ENCODE measurements at places on chromosomes 2 and 18. TPM values are rescaled to one million over a fixed set of nuclear protein-coding genes. Genes with fewer than 3 reads are reported as not detected.
A peak's percentile ranks its signal among the peaks of the same experiment; 100 is the strongest.

EPB41L3 gene
- 1.8 TPM for total RNA-seq

REV1 gene
- total RNA-seq, result 30.0 TPM

DNA sequence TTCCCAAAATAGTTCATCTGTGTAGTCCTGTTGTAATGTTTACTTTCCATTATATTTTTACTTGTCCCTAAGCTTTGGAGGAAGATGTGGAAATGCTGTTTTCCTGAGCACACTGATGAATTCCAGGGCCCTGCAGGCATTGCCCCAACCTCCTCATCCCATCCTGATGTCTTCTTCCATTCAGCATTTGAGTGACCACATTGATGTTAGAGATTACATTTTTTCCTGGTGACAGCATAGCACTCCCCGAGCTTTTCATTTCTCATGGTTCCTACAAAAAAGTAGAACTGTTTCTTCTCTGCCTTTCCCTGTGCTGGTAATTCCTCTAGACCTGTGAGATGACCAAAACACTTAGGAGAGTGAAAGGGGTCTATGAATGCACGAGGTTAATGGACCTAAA is 4.8 kb downstream of the IL36A start:
- DNase-seq, result no peak
- H3K27me3 ChIP-seq, result no peaks in the 10 kb centered on the region
- no peaks in the 10 kb centered on the region for H3K36me3 ChIP-seq
- H3K27ac ChIP-seq, result no peak overlapping the region
- no peaks in the 10 kb centered on the region for H3K4me1 ChIP-seq
- no peak overlapping the region for H3K4me3 ChIP-seq

GRCh38 chr2:144507441-144508171 is 12.3 kb downstream of the ZEB2 start:
- H3K36me3 ChIP-seq, result no peaks in the 10 kb centered on the region
- H3K4me1 ChIP-seq, result peaks cover 54% of the 10 kb centered on the region
- no peaks in the 10 kb centered on the region for H3K27me3 ChIP-seq
- no peak overlapping the region for H3K4me3 ChIP-seq
- DNase-seq, result no peak

- DNase-seq, result no peak
- H3K36me3 ChIP-seq, result no peaks in the 10 kb centered on the region
- no peak overlapping the region for H3K4me3 ChIP-seq
Measured at GRCh38 chr2:29587402-29588190, 333.8 kb downstream of the ALK start.

DNA sequence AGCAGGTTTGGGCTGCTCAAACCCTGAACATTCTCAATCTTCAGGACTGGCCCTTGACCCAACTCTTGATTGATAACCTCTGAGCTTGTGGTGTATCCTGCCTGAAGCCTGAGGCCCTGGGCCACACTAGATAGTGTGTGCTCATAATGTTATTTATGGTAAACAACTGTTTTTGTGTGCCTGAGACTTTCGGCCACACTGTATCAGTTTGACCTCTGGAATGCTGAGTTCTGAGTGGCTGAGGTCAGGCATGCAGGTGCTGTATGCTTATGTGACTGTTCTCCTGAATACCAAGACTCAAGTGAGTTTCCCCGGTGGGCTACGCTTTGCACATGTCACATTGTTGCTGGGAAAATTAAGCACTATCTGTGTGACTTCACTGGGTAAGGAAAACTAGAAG is 82.2 kb upstream of the RMP24 start:
- H3K27me3 ChIP-seq, result no peaks in the 10 kb centered on the region
- DNase-seq, result no peak
- no peaks in the 10 kb centered on the region for H3K4me1 ChIP-seq
- H3K4me3 ChIP-seq, result no peak overlapping the region
- H3K27ac ChIP-seq, result no peak overlapping the region
- H3K36me3 ChIP-seq, result no peaks in the 10 kb centered on the region

GRCh38 chr18:78820161-78820834 is 159.3 kb upstream of the SALL3 start:
- no peaks in the 10 kb centered on the region for H3K27me3 ChIP-seq
- no peaks in the 10 kb centered on the region for H3K36me3 ChIP-seq
- H3K4me3 ChIP-seq, result no peak overlapping the region
- no peak for DNase-seq

ELOA2 gene
- total RNA-seq, result not detected

GRCh38 chr18:7646174-7646886 is 79.2 kb downstream of the PTPRM start:
- no peak overlapping the region for H3K4me3 ChIP-seq
- no peaks in the 10 kb centered on the region for H3K27me3 ChIP-seq
- H3K27ac ChIP-seq, result no peak overlapping the region
- no peaks in the 10 kb centered on the region for H3K4me1 ChIP-seq
- DNase-seq, result no peak
- no peaks in the 10 kb centered on the region for H3K36me3 ChIP-seq

DNA sequence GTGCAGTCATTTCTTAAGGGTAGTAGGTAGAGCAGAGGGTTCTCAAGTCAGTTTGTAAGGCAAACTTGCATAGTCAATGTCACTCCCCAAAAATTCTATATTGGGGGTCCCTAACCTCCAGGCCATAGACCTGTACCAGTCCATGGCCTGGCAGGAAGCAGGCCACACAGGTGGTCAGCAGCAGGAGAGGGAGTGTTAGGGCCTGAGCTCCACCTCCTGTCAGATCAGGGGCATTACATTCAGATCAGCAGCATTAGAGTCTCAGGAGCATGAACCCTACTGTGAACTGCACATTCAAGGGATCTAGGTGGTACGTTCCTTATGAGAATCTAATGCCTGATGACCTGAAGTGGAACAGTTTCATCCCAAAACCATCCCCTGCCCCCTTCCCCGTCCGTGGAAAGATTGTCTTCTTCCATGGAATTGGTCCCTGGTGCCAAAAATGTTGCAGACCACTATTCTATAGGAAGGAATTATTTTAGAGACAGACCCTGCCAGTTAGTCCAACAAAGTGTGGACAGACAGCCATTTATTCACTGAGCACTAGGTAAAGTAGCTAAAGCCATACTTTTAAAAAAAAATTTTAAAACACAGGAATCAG is 6.7 kb downstream of the COA5 start:
- H3K4me3 ChIP-seq, result no peak overlapping the region
- H3K27me3 ChIP-seq, result no peaks in the 10 kb centered on the region
- H3K27ac ChIP-seq, result no peak overlapping the region
- DNase-seq, result no peak
- H3K4me1 ChIP-seq, result peaks cover 8% of the 10 kb centered on the region

DNA sequence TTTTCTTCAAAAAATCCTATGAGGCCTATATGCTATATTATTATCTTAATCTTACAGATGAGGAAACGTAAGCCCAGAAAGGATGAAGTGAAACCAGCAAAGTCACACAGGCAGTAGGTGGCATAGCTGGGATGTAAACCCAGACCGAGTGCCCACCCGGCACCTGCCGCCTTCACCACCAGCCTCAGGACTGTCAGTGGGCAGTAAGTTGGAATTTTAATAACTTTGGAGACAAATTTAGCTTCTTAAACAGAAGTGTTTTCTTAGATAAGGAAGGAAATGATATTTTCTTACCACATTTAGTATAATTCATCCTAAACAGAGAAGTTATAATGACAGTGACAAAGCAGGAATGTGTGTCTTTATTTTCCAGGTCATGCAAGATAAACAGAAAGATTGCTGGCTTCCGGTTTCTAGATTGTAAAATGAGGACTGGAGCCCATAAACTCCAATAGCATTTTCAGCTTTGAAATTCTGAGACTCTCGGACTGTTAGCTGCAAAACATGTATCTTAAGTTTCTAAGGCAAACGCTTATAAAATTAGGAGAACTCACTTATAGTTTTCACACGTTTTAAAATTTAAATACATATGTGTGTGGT is 59.3 kb downstream of the CD8B2 start:
- no peak overlapping the region for H3K4me3 ChIP-seq
- H3K27me3 ChIP-seq, result peaks cover 11% of the 10 kb centered on the region
- H3K36me3 ChIP-seq, result no peaks in the 10 kb centered on the region
- no peak for DNase-seq

CCL20 gene
- 5.0 TPM for total RNA-seq

GRCh38 chr2:10305254-10305635 is 2.5 kb downstream of the HPCAL1 start:
- peak overlapping the region; percentile 76 for H3K4me3 ChIP-seq
- peak; percentile 27 for DNase-seq
- no peak overlapping the region for H3K27ac ChIP-seq
- H3K36me3 ChIP-seq, result no peaks in the 10 kb centered on the region
- H3K4me1 ChIP-seq, result peaks cover 73% of the 10 kb centered on the region
- H3K27me3 ChIP-seq, result no peaks in the 10 kb centered on the region

DNA sequence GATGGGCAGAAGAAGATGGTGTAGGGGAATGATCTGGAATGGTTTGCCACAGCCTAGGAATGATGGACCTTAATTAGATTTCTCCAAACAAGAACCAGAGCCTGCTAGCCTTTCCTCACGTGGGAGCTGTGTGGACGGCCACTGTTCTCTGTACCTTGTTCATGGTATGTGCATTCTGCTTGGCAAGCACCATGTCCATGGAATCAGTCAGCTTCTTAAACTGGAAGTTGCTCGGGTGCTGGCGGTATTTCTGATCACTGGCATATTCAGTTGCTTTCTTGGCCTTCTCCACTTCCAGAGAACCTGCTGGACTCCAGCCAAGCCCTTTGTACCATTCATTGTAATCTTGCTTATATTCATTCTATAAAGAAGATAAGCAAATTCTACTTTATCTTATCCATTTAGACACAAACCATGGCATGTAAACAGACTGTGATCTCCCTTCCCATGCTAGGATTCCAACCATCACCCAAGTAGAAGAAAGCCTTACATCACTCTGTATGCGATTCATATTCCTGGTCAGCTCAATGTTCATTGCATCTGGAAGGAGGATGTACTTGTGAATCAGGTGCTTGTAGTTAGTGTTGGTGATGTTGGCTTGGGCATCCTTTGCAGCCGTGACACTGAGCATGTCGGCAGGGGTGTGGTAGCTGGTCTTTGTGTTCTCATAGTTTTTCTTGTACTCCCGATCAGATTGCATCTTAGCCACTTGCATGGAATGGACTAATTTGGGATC is 78.4 kb downstream of the NEB start:
- no peak overlapping the region for H3K27ac ChIP-seq
- no peak overlapping the region for H3K4me3 ChIP-seq
- H3K4me1 ChIP-seq, result no peaks in the 10 kb centered on the region
- DNase-seq, result no peak

GRCh38 chr18:8175501-8176061 is 433.7 kb upstream of the RAB12 start:
- H3K4me1 ChIP-seq, result no peaks in the 10 kb centered on the region
- H3K27me3 ChIP-seq, result no peaks in the 10 kb centered on the region
- H3K36me3 ChIP-seq, result no peaks in the 10 kb centered on the region
- no peak for DNase-seq

KCNJ3 gene
- total RNA-seq, result not detected

DNA sequence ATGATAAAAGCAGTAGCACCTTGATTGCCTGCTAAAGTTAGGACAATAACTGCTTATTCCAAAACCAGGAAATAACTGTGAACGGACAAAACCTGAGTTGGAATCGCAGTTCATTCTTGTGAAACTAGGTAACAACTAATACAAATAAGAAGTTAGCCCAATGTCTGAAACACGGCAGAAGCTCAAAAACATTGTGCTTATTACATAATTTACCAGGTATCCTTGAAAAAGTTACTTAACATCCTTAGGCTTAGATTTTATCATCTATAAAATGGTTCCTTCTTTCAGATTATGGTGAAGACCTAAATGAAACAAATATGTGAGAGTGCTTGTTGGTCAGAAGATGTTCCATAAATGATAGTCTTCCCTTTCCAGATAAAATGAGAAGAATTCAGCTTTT is 32.4 kb downstream of the RTN4 start:
- H3K4me3 ChIP-seq, result no peak overlapping the region
- H3K27me3 ChIP-seq, result no peaks in the 10 kb centered on the region
- H3K36me3 ChIP-seq, result no peaks in the 10 kb centered on the region
- no peak for DNase-seq
- H3K27ac ChIP-seq, result no peak overlapping the region
- peaks cover 8% of the 10 kb centered on the region for H3K4me1 ChIP-seq

DNA sequence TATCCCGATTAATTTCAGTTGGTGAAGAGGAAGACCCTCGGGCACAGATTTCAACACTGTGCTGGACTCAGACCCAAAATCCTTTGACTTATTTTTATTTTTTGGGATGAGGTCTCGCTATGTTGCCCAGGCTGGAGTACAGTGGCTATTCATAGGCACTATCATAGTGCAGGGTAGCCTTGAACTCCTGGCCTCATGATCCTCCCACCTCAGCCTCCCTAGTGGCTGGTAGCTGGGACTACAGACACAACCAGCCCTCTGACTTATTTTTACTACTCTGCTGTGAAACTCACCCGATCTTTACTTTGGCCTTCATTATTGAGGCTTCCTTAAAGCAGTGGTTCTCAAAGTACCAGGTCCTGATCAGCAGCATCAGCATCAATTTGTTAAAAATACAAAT is 18.2 kb upstream of the ADAM17 start:
- no peak overlapping the region for H3K27ac ChIP-seq
- H3K4me3 ChIP-seq, result no peak overlapping the region
- DNase-seq, result no peak
- no peaks in the 10 kb centered on the region for H3K4me1 ChIP-seq
- H3K36me3 ChIP-seq, result no peaks in the 10 kb centered on the region

CDCA7 gene
- total RNA-seq, result 23.5 TPM

DNA sequence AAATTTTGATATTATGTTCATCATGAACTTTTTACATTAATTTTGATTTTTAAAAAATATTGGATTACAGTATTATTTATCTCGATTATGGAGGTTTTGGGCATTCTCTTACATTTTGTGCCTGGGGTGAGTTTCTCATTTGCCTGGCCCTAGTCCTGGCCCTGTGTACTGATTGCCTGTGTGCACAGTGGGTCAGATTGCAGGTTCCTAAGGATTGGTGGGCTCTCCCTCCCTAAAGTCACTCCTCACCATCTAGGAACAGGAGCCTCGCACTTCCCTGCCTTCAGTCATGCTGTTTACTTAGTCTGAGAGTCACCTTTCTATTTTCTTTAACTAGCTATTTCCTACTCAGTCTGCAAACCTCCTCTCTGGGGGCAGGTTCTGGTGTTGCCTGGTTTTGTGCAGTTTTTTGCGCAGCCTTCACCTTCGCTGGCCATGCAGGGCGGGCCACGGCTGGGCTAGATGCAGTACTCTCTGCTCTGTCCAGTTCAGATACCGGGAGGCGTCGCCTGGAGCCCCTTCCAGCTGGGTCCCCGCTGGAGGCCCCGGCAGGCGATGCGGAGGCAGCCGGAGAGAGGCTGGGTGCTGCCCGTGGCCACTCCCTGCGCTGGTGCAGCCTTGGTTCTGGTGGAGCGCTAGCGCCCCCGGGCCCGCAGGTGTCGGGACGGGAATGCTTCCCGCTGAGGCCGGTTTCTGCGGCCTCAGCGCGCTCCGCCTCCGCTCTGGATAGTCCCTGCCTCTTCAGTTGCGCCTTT is 23.3 kb upstream of the MC5R start:
- H3K4me1 ChIP-seq, result no peaks in the 10 kb centered on the region
- no peaks in the 10 kb centered on the region for H3K36me3 ChIP-seq
- no peak for DNase-seq
- H3K27me3 ChIP-seq, result peaks cover 12% of the 10 kb centered on the region
- H3K4me3 ChIP-seq, result no peak overlapping the region
- no peak overlapping the region for H3K27ac ChIP-seq

GRCh38 chr2:11344956-11345677 is 681 bp upstream of the ROCK2 start:
- H3K27me3 ChIP-seq, result no peaks in the 10 kb centered on the region
- peak overlapping the region; percentile 47 for H3K27ac ChIP-seq
- peaks cover 18% of the 10 kb centered on the region for H3K4me1 ChIP-seq

IL1R1 gene
- total RNA-seq, result 3.7 TPM

GRCh38 chr2:178419123-178419522 is 31.9 kb downstream of the PRKRA start:
- H3K36me3 ChIP-seq, result no peaks in the 10 kb centered on the region
- no peak overlapping the region for H3K4me3 ChIP-seq
- no peak overlapping the region for H3K27ac ChIP-seq
- no peak for DNase-seq
